Caco-2 (cell line): ENCODE measurements at places on chromosomes 5 and 9.
A peak's percentile ranks its signal among the peaks of the same experiment; 100 is the strongest.

- no peaks in the 10 kb centered on the region for H3K27me3 ChIP-seq
- H3K4me3 ChIP-seq, result no peak overlapping the region
- H3K27ac ChIP-seq, result peak overlapping the region; percentile 98
- no peak for DNase-seq
Measured at GRCh38 chr5:168318240-168318639, 26.8 kb downstream of the WWC1 start.

DNA sequence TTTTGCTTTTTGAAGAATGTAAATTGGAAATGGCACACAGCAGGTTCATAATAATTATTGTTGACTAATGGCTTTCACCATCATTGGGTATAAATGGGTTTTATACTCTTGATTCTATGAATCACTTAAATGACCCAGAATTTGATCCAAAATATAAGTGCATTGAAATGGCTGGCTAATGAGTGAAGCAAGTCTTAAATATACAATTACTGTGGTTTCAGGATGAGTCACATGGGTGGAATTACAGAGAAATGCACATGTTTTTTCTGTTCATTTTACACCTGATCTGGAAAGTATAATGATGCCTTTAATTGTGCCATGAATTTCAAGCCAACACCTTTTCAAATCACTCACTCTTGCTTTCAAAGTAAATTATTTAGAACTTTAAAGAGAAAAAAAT, 380.8 kb upstream of the CD180 start:
- no peaks in the 10 kb centered on the region for H3K4me1 ChIP-seq
- no peak for DNase-seq
- no peak overlapping the region for H3K27ac ChIP-seq
- no peaks in the 10 kb centered on the region for H3K36me3 ChIP-seq

DNA sequence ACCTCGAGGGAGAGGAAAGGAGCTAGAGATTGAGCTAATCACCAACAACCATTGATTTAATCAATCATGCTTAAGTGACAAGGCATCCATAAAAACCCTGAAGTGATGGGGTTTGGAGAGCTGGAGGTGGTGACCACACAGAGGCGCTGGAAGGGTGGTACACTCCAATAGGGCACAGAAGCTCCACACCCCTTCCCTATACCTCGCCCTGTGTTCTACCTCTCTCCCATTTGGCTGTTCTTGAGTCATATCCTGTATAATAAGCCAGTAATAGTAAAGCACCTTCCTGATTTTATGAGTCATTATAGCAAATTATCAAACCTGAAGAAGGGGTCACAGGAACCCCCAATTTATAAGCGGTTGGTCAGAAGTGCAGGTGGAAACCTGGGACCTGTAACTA, 18.3 kb downstream of the ACTL7B start:
- no peak overlapping the region for H3K27ac ChIP-seq
- H3K4me3 ChIP-seq, result no peak overlapping the region
- DNase-seq, result no peak

- no peaks in the 10 kb centered on the region for H3K27me3 ChIP-seq
- no peaks in the 10 kb centered on the region for H3K36me3 ChIP-seq
- H3K27ac ChIP-seq, result no peak overlapping the region
- no peak for DNase-seq
Measured at GRCh38 chr5:122885891-122886290, 40.5 kb downstream of the SNX24 start.

- H3K27me3 ChIP-seq, result no peaks in the 10 kb centered on the region
- H3K27ac ChIP-seq, result no peak overlapping the region
- no peaks in the 10 kb centered on the region for H3K4me1 ChIP-seq
- no peak overlapping the region for H3K4me3 ChIP-seq
- peak; percentile 37 for DNase-seq
- H3K36me3 ChIP-seq, result no peaks in the 10 kb centered on the region
Measured at GRCh38 chr9:36450110-36450732, 50.2 kb upstream of the RNF38 start.

GRCh38 chr9:74431467-74431866, 65.7 kb upstream of the RORB start:
- no peak for DNase-seq
- no peaks in the 10 kb centered on the region for H3K27me3 ChIP-seq
- H3K4me1 ChIP-seq, result no peaks in the 10 kb centered on the region
- no peaks in the 10 kb centered on the region for H3K36me3 ChIP-seq

GRCh38 chr9:133775291-133775690, 37.1 kb upstream of the SARDH start:
- no peak overlapping the region for H3K27ac ChIP-seq
- no peaks in the 10 kb centered on the region for H3K27me3 ChIP-seq
- H3K4me1 ChIP-seq, result no peaks in the 10 kb centered on the region
- no peak for DNase-seq

GRCh38 chr9:87226896-87227295, 270.8 kb upstream of the DAPK1 start:
- no peaks in the 10 kb centered on the region; the same call in 1 of the 2 replicates for H3K27me3 ChIP-seq
- H3K27ac ChIP-seq, result no peak overlapping the region
- DNase-seq, result no peak
- H3K4me3 ChIP-seq, result no peak overlapping the region
- no peaks in the 10 kb centered on the region for H3K36me3 ChIP-seq

GRCh38 chr5:7608772-7609171, 212.8 kb downstream of the ADCY2 start:
- no peaks in the 10 kb centered on the region for H3K27me3 ChIP-seq
- H3K27ac ChIP-seq, result no peak overlapping the region
- H3K4me1 ChIP-seq, result no peaks in the 10 kb centered on the region
- no peaks in the 10 kb centered on the region for H3K36me3 ChIP-seq
- no peak overlapping the region for H3K4me3 ChIP-seq

DNA sequence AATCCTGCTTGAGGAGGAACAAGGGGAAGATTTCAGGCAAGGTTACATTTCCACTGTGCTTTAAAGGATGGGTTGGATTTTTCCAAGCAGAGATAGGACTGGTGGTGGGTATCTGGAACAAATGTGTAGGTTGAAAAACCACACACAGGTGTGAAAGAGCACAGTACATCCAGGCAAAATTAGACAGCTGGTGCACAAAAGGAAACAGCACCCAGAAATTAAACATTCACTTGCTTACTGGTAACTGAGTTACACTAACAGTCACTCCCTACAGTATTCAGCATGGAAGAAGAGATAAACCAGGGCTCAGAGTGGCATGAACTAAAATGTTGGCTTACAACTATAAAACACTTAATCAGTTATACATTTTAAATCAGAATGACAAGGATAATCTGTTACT, 81.5 kb upstream of the RASEF start:
- no peaks in the 10 kb centered on the region for H3K36me3 ChIP-seq
- H3K27me3 ChIP-seq, result no peaks in the 10 kb centered on the region
- H3K4me3 ChIP-seq, result no peak overlapping the region
- no peak overlapping the region for H3K27ac ChIP-seq
- no peak for DNase-seq

DNA sequence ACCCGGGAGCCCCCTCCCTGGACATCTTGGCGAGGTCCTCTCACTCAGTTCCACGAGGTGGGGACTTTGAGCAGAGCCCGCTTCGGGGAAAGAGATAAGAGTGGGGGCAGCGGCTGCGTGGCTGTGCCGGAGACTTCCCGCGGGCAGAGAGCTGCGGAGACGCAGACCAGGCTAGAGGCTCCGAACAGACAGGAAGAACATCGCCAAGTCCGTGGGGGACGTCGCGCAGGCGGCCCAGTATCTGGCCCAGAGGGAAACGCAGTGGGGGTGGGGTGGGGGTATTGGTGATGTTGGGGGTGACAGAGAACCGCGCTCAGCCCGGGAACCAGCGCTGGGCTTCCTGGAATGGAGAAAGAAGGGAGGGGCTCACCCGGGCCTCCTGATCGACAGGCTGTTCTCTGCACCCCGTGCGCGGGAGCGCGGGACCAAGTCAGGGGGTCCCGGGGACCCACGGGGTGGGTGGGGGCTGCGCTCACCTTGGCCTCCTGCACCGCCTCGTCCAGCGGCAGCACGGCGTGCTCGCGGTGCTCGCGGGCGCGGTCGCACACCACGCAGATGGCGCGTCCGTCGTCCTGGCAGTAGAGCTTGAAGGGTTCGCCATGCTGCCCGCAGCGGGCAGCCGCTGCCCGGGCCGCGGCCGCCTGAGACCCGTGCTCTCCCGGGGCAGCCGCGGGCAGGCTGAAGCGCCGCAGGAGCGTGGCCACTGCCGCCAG, 727 bp downstream of the TRIM7 start:
- no peak overlapping the region for H3K27ac ChIP-seq
- no peaks in the 10 kb centered on the region for H3K36me3 ChIP-seq
- H3K4me1 ChIP-seq, result no peaks in the 10 kb centered on the region
- DNase-seq, result peak; percentile 37
- H3K4me3 ChIP-seq, result peak overlapping the region; percentile 50
- no peaks in the 10 kb centered on the region; the same call in 1 of the 2 replicates for H3K27me3 ChIP-seq

GRCh38 chr5:142391058-142391845, 66.4 kb upstream of the SPRY4 start:
- no peaks in the 10 kb centered on the region for H3K36me3 ChIP-seq
- H3K4me1 ChIP-seq, result no peaks in the 10 kb centered on the region
- no peak for DNase-seq
- H3K27ac ChIP-seq, result no peak overlapping the region
- no peak overlapping the region for H3K4me3 ChIP-seq

DNA sequence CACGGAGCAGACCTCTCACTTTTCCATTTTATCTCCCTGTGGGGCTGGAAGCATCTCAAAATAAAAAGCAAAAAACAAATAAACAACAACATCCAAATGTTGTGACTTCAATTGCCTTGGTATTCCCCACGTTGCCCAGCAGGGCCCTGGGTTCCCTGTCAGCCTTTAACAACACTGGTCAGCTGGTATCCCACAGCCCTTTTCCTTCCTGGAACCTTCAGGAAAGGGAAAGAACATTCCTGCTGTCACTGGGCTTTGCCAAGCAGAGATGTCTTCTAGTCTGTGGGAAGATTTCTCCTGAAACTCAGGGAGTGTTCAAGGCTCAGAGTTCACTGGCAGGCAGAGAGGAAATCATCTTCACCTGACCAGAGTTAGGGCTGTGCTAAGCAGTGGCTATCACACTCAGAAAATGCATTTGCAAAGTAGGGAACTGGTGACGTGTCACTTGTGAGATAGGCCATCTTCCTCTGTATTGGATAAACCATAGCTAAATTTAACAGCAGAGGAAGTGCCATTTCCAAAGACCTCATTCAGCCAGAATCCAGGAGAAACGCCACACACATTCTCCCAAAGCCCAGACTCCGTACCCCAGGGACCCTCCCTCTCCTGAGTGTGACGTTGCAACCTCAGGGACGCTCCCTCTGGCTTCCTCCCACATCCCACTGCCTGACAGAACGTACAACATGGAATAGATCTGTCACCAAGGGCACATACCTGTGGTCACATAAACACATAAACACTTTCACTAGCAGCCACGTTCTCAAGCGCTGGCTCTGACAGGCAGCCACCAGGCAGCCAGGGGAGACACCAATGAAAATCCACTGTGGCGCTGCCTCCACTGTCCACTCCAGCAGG, 274.0 kb upstream of the DAPK1 start:
- no peaks in the 10 kb centered on the region; the same call in 1 of the 2 replicates for H3K27me3 ChIP-seq
- H3K4me1 ChIP-seq, result no peaks in the 10 kb centered on the region
- DNase-seq, result no peak
- no peak overlapping the region for H3K27ac ChIP-seq
- H3K36me3 ChIP-seq, result no peaks in the 10 kb centered on the region
